GM06990 (cell line): ENCODE measurements at places on chromosomes 13 and 19.

DNA sequence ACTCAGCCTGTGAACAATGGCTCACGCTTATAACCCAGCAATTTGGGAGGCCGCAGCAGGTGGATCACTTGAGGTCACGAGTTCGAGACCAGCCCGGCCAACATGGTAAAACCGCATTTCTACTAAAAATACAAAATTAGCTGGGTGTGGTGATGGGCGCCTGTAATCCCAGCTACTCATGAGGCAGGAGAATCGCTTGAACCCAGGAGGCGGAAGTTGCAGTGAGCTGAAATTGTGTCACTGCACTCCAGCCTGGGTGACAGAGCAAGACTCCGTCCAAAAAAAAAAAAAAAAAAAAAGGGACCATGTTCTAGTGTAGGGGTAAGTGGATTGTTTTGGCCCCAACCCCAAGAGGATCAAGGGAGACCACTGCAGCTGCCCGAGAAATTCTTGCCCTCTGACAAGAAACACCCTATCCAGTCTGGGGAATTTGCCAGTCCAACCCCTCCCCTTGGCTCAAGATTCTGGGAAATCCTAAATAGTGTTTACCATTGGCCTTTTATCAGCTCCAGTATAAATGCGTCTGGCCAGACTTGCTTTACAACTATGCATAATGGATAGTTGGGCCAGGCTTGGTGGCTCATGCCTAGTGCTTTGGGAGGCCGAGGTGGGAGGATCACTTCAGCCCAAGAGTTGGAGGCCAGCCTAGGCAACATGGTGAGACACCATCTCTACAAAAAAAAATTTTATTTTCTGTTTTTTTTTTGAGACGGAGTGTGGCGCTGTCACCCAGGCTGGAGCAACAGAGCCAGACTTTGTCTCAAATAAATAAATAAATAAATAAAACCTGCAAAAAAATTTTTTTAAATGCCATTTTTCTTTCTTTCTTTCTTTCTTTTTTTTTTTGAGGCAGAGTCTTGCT lies 5.1 kb upstream of the DHDH start:
- no peak for DNase-seq

DNA sequence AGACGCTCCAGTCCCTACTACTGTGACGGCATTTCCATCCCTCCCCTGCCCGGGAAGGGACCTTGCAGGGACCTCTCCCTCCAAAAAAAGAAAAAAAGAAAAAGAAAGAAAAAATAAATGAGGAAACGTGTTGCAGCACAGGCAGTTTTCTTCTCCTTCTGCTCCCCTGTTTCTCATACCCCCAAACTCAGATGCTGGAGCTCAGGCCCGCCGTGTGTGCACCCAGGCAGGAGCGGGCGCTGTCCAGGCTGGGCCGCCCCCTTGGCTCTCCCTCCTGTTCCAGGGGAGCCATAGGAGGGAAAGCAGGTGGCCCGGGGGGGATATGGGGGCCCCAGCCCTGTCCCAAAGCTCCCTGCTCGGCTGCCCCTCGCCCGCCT lies 5.8 kb downstream of the YIPF2 start:
- DNase-seq = no peak

- no peak for DNase-seq
Observed at GRCh38 chr19:45321848-45322247, 827 bp downstream of the CKM start.

DNA sequence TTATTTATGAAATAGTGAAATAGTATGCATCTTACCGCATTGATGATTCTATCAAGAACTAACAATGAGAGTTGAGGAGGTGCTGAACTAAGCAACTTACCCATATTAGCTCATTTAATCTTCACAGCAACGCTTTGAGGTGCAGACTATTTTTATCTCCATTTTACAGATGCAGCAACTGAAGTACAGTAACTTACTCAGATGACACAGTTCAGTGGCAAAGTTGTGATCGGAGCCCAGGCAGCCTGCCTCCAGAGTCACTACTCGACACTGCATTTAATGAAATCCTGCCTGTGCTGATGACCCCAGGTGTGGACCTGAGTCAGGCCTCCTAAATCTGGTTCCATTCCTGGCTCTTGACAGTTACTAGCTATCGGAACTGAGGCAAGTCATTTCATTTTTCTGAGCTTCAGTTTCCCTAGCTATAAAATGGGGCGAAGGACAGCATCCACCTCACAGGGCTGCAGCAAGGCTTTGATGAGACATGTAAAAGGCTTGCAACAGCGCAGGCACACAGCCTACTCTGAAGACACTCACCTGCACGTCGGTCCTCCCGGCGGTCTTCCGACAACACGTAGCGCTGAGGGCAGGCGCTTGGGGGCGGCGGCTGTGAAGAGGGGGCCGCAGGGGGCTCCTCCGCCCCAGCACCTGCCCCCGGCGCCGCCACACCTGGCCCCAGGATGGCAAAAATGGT lies 1.5 kb downstream of the MYPOP start:
- no peak for DNase-seq

DNA sequence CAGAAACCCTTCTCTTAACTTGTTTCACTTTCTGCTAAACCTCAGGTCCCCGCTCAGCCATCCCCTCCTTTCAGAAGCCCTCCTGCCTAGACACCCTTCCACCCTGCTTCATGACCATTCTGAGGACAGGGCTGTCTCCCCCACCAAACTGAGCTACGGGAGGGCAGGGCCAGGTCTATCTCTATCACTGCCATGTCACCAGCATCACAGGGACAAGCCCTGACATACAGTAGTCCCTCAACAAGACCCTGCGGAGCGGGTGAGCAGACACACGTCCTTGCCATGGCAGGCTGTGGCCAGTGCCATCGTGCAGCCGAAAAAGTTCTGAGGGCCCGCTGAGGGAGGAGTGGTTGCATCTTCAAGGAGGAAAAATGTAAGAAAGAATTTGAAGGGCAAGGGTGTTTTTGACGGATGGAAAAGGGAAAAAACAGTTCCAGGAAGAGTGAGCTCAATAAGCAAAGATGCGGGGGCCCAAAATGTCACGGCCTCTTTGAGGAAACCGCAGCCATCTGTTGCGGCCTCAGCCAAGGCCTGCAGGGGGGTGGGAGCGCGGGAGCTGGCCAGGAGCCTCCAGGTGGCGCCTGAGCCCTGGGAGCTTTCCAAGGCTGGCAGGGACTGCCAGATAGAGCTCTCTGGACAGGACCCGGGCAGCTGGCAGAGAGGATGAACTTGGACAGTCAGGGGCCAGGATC lies 8.1 kb downstream of the PTGIR start:
- peak; percentile 67 for DNase-seq

DNA sequence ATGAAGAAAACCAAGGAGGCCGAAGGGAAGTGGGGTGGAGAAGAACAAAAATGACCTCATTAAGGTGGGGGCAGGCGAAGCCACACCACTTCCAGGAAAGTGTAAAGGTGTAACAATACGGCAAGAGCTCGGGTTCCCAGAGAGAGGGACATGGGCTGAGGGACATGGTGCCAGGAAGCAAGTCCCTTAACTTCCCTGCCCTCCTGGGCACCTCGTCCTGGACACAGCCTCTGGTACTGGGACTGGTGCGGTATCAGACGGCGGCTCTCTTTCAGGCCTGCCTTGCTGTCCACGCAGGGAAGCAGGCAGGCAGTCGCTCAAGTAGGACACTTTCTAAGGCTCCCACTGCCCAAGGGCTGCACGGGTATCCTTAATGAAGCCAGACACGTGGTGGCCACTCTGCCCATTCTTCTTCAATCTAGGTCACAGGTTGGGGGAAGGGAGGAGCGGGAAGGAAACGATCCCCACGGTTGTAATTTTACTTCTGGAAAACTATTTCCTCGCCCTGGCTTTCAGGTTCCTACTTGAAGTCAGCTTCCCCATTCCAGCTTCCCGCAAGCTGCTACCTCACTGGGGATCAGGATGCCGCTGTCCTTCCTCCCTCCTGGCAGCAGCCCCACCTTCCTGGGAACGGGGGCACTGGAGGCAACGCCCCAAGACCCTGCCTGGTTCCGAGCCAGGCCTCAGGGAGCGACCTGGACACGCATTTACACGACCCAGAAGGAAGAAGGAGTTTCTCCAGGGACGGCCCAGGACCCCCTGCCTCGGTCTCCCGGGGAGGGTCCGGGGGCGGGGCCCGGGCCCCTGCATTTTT lies 1.2 kb downstream of the AP3D1 start:
- DNase-seq = no peak

GRCh38 chr13:46559272-46559805 lies 6.4 kb downstream of the LRCH1 start:
- DNase-seq = no peak

DNA sequence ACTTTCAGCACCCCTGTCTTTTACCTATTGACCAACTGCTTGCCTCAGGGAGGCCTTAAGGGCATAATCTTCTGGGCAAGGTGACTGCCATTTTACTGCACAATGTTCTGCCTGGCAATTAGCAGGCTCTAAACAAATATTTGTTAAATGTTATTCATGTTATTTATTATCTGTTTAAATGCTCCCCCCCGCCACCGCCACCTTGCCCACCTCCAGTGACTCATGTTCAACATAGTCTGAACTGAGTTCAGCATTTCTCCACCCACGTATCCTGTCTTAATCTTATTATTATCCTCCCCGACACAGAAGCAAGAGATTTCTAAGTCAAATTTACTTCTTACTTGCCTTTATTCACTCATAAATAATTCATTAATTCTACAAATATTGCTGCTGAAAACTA lies 144.8 kb downstream of the LIG4 start:
- DNase-seq = no peak
